ENCODE measurements at places on chromosomes 1 and 21. TPM values are rescaled to one million over a fixed set of nuclear protein-coding genes. Genes with fewer than 3 reads are reported as not detected.
A peak's percentile ranks its signal among the peaks of the same experiment; 100 is the strongest.

- DNase-seq, result no peak
Measured at GRCh38 chr1:235941876-235942624, 75.3 kb upstream of the LYST start.

DNA sequence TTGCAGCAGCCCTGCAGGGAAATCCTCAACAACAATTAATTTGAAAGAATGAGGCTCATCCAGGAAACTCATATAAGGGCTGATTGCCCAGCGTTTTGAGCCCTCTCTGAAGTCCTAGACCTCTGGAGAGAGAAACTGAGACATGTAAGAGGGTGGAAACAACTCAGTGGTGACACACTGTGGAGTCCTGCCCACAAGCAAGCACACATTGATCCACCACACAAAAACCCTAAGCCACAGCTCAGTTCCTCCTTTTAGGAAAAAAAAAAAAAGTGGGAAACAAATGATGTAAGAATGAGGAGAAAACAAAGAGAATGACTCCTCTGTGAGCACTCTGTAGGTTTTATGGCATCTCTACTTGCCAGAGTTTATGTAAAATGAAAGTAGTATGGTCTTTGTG is 22.9 kb upstream of the PLA2G5 start:
- no peak for DNase-seq

- no peak for DNase-seq
Measured at GRCh38 chr1:178704833-178705232, 20.2 kb upstream of the RALGPS2 start.

GRCh38 chr21:34994766-34995631 is 54.1 kb downstream of the RUNX1 start:
- peak; percentile 22 for DNase-seq

DNA sequence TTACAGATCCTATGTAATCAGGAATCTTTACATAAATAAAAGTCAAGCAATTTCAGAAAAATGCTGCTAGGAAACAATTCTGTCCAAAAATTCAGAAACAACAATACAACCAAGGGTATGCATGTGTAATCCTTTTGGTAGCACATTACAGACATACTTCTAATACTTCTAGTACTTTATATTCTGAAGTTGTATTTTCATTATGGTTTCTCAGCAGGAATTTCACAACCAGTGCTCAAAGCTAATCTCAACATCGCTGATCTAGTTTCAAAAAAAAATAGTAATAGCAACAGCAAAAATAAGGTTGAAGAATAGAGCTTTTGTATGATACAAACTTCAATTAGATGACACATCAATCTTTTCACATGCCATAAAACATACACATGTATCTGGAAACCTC is 545.2 kb downstream of the LTN1 start:
- DNase-seq, result no peak

- peak; percentile 12 for DNase-seq
Measured at GRCh38 chr21:27422435-27422834, 455.5 kb upstream of the ADAMTS5 start.

GRCh38 chr1:18629659-18630510 is 761 bp upstream of the PAX7 start:
- DNase-seq, result no peak

DNA sequence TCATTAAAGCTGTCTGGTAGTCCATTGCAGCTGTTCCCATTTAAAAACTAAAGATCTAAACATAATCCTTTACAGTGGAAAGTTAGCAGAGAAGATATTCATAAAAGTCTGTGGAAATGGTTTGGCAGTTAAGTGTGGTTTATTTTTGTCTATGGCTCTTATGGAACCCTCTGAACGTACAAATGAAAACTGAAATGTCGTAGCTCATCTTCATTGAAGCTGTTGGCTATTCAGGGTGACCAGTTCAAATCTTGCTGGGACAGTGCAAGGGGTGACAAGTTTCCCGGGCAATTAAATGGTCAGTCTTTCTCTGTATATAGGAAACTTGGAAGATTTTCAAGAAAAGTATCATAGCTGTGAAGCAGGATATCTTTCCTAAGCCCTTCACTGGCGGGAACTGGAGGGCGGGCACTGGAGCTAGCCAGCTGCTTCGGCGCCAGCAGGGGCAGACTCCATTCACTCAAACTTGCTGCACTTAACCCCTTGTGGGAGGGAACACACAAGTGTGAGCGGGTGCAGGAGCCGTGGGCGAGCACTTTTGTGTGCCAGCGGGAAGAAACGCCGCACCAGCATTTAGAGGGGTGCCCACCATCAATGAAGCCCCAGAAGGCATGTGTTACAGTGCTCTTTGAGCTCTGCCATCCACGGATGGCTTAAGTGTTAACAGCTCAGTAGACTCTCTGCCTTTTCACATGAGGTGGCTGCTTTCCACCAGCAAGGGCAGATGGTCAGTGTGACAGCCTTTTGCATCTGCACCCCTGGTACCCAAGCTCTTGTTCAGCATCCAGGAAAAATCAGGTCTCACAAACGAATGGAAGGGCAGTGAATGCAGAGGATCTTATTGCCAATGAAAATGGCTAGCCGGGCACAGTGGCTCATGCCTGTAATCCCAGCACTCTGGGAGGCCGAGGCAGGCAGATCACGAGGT is 232.1 kb upstream of the KAZN start:
- DNase-seq, result no peak

DNA sequence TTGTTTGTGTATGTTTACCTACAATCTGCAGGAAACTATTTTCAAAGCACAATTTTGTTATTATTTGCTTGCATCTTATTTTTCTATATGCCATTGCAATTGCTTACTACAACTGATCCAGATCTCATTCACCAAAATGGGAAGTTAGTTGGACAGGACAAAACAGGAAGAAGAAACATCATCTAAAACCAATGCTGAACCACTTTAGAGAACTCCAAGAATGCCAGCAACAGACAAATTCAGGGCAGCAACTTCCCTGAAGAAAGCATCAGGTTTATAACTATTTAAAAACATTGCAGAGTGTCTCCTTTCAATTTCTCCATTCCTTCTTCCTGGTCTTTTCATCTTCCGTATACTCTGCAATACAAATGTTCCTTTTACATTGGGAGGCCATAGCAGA is 82.4 kb upstream of the SMYD2 start:
- DNase-seq, result no peak

GRCh38 chr21:35470522-35470921 is 421.4 kb upstream of the RUNX1 start:
- peak; percentile 9 for DNase-seq

GRCh38 chr1:172928412-172928811 is 122.3 kb downstream of the TNFSF18 start:
- peak; percentile 38 for DNase-seq

DNA sequence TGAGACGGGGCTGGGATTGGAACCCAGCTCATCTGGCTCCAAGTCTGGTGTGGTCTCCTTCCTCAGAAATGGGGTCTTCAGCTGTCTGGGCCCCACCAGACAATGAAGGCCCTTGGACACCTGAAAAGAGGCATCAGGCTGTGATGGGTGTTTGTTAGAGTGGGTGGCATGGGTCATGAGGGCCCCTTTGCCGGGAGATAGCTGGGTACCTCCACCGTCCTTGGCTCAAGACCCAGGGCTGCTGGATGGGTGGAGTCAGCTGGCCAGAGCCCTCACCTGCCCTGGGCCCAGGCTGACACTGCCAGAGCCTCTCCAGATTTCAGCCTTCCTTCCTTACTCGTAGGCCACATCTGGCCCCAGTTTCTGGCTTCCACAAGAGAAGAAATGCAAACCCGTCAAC is 13.4 kb upstream of the TTC22 start:
- DNase-seq, result no peak

- DNase-seq, result no peak
Measured at GRCh38 chr1:241215683-241216082, 141.3 kb downstream of the RGS7 start.

DNA sequence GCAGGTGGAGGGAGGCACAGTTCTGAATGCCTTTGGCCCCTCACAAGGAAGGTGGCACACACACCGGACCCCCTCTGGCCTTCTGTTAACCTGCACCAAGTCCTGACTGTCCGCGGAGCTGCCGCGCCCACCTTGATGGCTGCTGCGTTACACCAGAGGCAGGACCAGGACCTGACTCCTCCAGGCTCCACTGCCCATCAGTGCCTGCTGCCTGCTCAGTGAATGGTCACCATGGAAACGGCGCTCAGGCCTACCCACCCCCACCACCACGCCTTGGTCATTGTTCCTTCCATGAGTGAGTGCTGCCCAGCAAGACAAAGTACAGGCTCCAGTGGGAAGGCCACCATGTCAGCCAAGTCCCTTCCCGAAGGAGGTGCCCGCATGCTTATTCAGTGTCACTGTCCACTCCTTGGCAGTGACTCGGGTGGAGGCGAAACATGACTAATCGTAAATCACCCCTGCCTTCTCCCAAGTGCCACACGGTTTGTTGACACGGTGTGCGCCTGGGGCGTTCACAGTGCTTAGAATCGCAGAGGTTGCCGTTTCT is 57.3 kb downstream of the SLC37A1 start:
- DNase-seq, result peak; percentile 68

The PITHD1 gene
- 40.5 TPM for total RNA-seq

The FMO4 gene
- total RNA-seq, result 6.0 TPM

The LRRN2 gene
- 0.35 TPM for total RNA-seq

The LORICRIN gene
- total RNA-seq, result not detected

The IL19 gene
- not detected for total RNA-seq

The PGBD5 gene
- 54.5 TPM for total RNA-seq

The SLC1A7 gene
- total RNA-seq, result not detected

Data from renal cortical epithelial cell (primary cell).